ENCODE measurements at places on chromosomes 6 and 20.

- no peaks in the 10 kb centered on the region for H3K36me3 ChIP-seq
- DNase-seq: peak; percentile 51
These were observed 17.1 kb upstream of the CALHM6 start for GRCh38 chr6:116444092-116444491.

- no peaks in the 10 kb centered on the region for H3K4me1 ChIP-seq
- no peak overlapping the region for H3K4me3 ChIP-seq
These were observed 145.5 kb upstream of the TOP1 start for GRCh38 chr20:40883097-40883496.

DNA sequence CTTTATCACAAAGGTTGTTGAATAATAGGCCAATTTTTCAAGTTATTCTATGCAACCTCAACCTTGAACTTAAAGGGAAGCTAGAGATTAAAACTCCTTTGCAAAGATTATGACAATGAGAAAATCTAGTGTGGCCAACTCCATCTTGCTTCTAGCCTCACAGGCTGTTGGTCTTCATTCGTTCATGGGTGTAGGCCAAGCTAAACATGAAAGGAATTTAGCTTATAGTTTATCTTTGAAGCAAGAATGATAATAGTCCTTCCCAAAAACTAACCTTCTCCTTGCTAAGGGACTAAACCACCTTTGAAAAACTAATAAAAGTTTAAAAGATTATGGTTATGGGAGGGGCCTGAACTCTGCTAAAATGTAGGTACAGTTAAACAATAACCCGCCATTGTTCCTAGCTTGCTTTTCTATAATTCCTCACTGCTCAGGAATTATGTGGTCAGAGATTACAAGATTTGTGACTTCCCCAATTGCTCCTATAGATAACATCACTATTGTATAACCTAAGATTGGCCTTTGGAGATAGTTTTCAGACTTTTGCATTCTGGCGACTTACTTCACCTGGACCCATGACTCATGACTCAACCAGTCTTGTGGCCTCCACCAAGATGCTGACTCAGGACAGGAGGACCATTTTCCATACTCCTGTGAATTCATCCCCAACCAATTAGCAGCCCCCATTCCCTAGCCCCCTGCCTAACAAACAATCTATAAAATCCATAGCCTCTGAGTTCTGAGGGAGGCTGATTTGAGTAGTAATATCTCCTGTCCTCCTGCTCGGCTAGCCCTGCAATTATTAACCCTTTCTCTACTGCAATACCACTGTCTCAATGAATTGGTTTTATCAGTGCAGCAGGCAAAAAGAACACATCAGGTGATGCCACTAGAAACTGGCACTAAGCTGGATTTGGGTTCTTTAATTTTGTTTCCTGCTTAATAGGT is 154.5 kb downstream of the CD83 start:
- DNase-seq: no peak
- no peaks in the 10 kb centered on the region for H3K27me3 ChIP-seq
- H3K27ac ChIP-seq: no peak overlapping the region
- H3K36me3 ChIP-seq: no peaks in the 10 kb centered on the region
- H3K4me1 ChIP-seq: no peaks in the 10 kb centered on the region

DNA sequence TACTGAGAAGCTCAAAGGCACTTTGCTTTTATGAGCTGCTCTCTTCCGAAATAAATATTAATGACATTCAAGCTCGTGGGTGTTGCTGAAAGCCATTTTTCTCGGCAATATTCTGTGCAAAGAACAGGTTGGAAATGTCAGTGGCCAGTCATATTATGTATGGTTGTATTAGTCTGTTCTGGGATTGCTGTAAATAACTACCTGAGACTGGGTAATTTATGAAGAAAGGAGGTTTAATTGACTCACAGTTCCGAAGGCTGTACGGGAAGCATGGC is 32.1 kb downstream of the TUBB2B start:
- no peak for DNase-seq
- H3K4me3 ChIP-seq: no peak overlapping the region
- H3K36me3 ChIP-seq: no peaks in the 10 kb centered on the region
- no peaks in the 10 kb centered on the region for H3K4me1 ChIP-seq
- H3K27ac ChIP-seq: no peak overlapping the region
- no peaks in the 10 kb centered on the region for H3K27me3 ChIP-seq

- H3K4me3 ChIP-seq: no peak overlapping the region
- H3K36me3 ChIP-seq: no peaks in the 10 kb centered on the region
- DNase-seq: no peak
- no peaks in the 10 kb centered on the region for H3K4me1 ChIP-seq
- H3K27ac ChIP-seq: no peak overlapping the region
These were observed 40.4 kb downstream of the IRF4 start for GRCh38 chr6:431986-432385.

DNA sequence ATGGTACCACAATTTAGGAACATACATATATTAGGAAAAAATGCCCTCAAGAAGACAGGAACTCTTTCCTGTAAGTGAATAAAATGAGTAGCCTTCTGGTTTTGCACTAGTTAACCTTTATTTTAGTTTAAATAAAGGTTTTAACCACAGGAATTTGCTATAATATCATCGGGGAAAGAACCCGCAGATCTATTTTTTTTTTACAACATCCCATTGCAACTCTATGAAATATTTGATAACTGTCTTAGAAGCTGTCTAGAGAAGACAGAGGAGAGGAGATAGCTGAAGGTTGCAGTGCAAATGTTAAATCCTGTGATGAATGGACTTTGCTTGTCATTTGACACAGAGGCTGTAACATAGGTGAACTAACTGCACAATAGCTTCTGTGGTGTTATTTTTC is 69.5 kb downstream of the TINAG start:
- no peaks in the 10 kb centered on the region for H3K27me3 ChIP-seq
- no peak overlapping the region for H3K27ac ChIP-seq

DNA sequence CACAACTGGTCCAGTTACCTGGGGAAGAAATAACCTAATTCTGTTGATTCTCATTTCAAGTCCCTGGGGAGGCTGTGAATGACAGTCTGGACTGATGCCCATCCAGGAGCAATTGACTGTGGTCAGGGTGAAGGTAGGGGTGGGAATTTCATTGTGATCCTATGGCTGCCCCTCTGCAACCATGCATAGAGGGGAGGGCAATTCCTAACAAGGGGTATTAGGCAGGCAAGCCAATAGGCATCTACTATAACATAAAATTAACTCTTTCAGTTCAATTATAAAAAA is 44.0 kb upstream of the TRAM2 start:
- no peaks in the 10 kb centered on the region for H3K27me3 ChIP-seq
- no peak overlapping the region for H3K4me3 ChIP-seq
- no peaks in the 10 kb centered on the region for H3K4me1 ChIP-seq
- H3K27ac ChIP-seq: no peak overlapping the region

DNA sequence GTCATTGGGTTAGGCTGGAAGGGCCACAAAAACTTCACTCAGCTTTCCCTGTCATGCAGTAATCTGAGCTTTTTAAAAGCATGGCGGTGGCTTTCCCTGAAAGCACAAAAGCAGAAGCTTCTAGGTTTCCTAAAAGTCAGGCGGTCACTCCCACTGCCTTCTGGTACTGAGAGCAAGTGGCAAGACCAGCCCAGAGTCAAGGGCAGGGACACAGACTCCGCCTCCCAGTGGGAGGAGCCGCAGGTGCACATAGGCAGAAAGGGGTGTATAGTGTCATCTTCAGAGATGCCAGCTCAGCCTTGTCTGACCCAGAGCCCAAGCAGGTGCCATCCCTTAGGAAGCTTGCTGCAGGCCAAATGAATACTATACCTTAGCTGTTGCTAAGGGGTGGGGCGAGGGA is 18.0 kb upstream of the PACSIN1 start:
- no peaks in the 10 kb centered on the region for H3K4me1 ChIP-seq
- H3K27ac ChIP-seq: no peak overlapping the region
- DNase-seq: peak; percentile 69
- no peaks in the 10 kb centered on the region for H3K36me3 ChIP-seq
- H3K4me3 ChIP-seq: no peak overlapping the region

DNA sequence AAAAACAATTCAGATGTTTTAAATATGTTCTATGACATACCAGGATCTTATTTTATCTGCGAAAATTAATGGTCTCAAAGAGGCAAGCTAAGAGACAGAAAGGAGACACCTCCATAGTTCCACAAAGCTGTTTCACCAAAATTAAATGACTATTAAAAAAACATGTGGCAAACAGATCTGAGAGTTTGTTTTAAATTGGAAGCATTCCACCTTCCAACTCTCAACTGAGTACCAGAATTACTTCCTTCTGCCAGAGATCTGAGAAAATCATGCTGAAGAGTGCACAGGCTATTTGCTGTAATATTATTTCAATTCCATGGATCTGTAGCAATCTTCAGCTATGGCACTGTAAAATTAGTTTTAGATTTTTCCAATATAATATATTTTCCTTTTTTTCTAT is 669.5 kb upstream of the MARCKS start:
- H3K4me3 ChIP-seq: no peak overlapping the region
- no peaks in the 10 kb centered on the region for H3K4me1 ChIP-seq

DNA sequence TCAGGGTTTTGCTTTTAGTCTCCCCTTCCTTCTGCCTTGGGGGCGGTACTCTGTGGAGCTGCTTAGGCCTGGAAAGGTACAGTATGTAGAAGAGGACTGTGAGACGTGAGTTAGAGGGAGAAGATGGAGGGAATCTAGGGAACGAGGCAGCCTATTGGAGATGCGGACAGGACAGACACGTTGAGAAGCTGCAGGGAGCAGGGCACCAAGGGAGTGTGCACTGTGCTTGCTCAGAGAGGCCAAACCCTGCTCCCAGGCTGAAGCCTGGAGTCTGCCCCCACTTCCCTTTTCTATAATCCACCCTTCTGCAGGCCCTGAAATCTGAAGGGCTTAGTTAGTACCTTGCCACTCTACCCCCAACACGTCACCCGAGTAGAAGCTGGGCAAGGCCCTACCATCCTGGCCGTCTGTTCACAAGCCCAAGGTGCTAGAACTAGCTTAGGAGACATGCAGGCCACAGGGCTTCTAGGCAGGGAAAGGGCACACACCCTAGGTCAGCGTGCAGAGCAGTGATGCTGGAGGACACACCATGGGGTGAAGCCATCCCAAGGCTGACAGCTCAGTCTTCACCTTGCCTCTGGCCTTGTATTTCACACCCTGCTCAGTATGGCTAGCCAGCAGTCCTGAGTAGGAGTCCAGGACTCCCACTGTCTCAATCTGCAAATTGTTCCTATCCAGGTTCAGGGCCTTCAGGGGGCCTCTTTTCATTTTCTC is 6.9 kb downstream of the TP53INP2 start:
- peak; percentile 67 for DNase-seq
- H3K36me3 ChIP-seq: no peaks in the 10 kb centered on the region
- peak overlapping the region; percentile 87 for H3K4me3 ChIP-seq
- H3K4me1 ChIP-seq: peaks cover 40% of the 10 kb centered on the region
- peak overlapping the region; percentile 39 for H3K27ac ChIP-seq

DNA sequence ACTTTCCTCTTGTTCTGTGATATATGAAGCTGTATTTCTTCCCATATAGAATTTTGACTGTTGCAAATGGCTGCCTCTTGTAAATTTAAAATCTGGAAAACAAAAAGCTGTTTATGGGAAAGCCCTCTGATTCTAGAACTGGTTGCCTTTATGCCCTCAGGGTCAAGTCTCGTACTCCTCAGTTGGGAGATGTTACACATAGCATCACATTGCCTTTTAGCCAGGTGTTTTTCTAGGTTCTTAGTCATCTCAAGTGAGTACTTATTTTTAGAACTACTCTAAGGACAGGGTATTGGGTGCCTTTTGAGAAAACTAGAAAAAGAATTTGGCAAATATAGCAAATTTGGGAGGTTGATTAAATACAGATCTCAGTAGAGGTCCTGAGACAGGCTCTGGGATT is 58.5 kb downstream of the ANKS1A start:
- DNase-seq: no peak
- no peaks in the 10 kb centered on the region for H3K36me3 ChIP-seq
- H3K4me3 ChIP-seq: no peak overlapping the region
- H3K27ac ChIP-seq: no peak overlapping the region
- no peaks in the 10 kb centered on the region for H3K27me3 ChIP-seq
- H3K4me1 ChIP-seq: peaks cover 16% of the 10 kb centered on the region

GRCh38 chr6:11236076-11236750 is 3.7 kb upstream of the NEDD9 start:
- H3K27ac ChIP-seq: no peak overlapping the region
- H3K4me3 ChIP-seq: no peak overlapping the region
- DNase-seq: no peak
- no peaks in the 10 kb centered on the region for H3K27me3 ChIP-seq
- peaks cover 15% of the 10 kb centered on the region for H3K4me1 ChIP-seq

DNA sequence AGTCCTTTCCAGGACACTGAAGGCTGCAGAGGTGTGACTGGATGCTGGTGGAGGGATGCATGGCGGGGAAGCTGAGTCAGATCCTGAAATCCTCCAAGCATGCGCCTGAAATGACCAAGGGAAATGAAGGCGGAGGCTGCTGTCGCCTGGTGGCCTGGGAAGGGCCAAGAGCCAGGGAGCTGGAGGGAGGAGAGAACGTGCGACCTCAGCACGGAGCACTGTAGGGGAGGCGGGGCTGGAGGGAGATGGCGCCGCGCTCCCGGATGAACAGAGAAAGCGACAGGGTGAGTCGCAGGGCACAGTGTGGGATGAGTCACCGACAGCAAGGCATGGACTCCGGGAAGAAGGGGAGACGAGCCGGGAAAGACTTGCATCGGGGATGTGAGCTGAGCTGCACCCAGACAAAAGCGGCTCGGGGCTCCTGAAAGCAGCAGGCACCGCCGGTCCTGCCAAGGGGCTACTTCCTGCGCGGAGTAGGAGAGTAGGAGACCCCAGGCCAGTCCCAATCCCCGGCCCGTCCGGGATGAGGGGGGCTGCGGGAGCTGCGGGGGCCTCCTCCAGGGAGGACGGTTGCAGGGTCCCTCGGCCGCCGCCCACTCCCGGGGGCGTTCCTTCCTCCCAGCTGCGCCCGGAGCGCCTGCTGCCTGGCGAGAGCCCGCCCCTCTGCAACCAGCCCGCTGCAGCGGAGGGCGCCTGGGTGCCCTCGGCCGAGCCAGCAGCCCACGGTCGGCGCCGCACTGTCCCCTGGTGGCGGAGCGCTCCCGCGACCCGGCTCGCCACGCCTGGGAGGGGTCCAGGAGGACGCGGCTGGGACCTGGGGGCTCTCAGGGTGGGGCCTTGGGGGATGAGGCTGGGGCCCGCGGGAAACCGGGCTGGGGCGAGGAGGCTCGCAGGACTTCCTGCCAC is 11.0 kb upstream of the NQO2 start:
- H3K4me3 ChIP-seq: peak overlapping the region; percentile 79
- H3K4me1 ChIP-seq: peaks cover 14% of the 10 kb centered on the region
- H3K27ac ChIP-seq: peak overlapping the region; percentile 90
- H3K27me3 ChIP-seq: no peaks in the 10 kb centered on the region

DNA sequence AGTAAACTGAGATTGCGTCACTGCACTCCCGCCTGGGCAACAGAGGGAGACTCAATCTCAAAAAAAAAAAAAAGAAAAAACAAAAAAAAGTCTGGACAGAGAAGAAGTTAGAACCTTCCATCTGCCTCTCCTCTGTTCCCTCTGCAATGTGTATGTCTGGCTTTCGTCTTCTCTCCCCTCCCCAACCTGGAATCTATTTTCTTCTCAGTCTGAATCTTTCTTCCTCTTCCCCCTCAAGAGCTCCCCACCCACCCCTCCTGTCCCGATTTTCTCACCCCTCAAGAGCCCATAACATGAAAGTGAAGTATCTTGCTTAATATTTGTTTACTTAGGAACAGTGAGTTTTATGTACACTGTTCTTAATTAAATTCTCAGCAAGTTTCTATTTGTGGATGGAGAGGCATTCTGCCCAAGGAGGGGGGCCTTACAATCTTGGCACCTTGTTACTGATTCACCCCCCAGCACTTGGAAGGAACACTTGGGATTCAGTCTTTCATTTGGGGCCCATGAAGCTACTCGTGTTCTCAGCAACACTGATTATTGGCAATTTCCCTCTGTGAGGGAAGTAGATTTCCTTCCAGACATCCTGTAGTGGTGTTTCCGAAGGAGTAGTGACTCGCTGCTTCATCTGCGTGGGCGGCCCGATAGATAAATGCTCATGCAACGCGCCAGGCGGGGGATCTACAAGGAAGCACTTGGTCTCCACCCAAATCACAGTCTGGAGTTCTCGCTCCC is 69.3 kb upstream of the SRSF6 start:
- H3K4me1 ChIP-seq: 0 out of 2 replicates have a peak, but pooled peaks cover 2% of the 10 kb centered on the region
- no peak overlapping the region for H3K4me3 ChIP-seq
- H3K27ac ChIP-seq: no peak overlapping the region
- DNase-seq: no peak

All from Karpas-422 (cell line).